ENCODE measurements at places on chromosomes 1 and 21. TPM values are rescaled to one million over a fixed set of nuclear protein-coding genes. Genes with fewer than 3 reads are reported as not detected.

The S100A8 gene
- total RNA-seq = not detected

The SLC45A1 gene
- 2.0 TPM for total RNA-seq

The CFAP74 gene
- total RNA-seq = not detected

- peak; percentile 60 for DNase-seq
Observed at GRCh38 chr1:10960411-10961299, 51.8 kb upstream of the TARDBP start.

DNA sequence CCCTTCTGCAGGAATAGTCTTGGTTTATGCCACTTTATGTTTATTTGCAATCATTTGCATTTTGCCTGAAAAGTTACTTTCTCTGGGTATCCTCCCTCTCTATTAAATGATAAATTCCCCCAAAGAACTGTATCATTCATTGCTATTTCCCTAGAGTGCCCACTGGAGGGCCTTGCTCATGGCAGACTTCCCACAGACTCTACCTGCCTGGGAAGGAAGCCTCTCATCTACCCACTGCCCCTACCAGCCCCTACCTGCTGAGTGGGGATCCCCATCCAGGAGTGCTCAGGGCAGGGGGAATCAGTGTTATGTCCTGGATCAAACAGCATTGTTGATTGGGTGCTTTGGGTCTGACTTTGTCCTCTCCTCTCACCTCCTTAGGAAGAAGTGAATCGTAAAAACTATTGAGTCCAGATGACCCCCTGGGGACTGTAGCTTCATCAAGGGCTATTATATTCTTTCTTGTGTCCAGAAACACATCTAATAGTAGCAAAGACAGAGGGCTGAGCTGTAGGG lies 6.8 kb upstream of the LRRN2 start:
- DNase-seq = no peak

The KRTAP13-2 gene
- total RNA-seq = not detected

GRCh38 chr1:168243636-168244212 lies 17.9 kb downstream of the SFT2D2 start:
- peak; percentile 72 for DNase-seq

GRCh38 chr1:175540896-175541645 lies 202.3 kb downstream of the TNR start:
- no peak for DNase-seq

The MACO1 gene
- 17.3 TPM for total RNA-seq

The LCE3D gene
- not detected for total RNA-seq

DNA sequence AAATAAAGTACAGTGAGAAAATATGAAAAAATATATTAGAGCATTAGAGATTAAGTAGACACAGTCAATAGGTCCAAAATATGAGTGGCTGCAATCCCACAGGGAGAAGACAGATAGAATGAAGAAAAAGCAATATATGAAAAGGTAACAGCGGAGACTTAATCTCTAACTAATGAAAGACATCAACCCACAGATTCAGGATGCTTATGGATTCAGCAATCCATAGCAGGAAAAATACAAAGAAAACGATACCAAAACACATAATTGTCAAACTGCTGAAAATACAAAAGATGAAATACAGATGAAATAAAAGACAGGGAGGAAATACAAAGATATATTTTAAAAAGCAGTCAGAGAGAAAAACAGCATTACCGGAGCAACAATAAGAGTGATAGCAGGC lies 56.7 kb upstream of the SLFNL1 start:
- no peak for DNase-seq

The SH2D2A gene
- not detected for total RNA-seq

The HOOK1 gene
- not detected for total RNA-seq

The HIPK1 gene
- 38.2 TPM for total RNA-seq

DNA sequence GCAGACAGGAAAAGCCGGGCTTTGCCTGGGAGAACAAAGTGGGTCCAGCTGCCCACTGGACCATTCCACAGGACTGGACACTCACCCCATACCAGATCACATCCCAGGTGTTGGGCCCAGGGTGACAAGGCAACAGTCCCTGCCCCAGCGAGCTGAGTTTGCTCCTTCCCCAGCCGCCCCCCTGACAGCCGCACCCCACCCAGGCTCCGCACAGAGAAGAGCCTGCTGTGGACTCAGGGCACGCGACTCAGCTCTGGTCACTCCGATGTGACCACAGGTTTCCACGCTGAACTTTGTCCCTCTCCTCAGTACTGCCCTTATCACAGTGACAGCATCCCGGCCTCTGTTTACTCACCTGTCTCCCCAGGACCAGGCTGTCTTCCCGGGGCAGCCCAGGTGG lies 1.2 kb downstream of the BMP8B start:
- no peak for DNase-seq

- DNase-seq = peak; percentile 58
Observed at GRCh38 chr1:184376369-184376768, 10.5 kb upstream of the C1orf21 start.

GRCh38 chr1:44587796-44588460 lies 86.4 kb downstream of the TMEM53 start:
- no peak for DNase-seq

DNA sequence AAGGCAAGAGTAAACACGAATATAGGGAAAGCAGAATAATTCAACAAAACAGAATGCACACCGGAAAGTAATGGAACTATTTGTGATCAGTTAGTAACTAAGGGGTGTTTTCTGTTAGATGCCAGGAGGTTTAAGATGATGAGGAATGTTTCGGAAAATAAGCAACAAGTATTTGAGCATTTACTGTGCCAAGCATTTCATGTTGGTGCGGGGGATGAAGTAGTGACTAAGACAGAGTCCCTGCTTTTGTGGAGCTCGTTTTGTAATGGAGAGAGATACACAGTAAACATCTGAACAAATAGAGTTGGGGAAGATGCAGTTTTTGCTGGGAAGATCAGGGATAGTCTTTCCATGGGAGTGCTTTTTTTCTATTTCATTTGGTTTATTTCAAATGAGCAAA lies 78.7 kb downstream of the DYRK1A start:
- DNase-seq = peak; percentile 64

- DNase-seq = peak; percentile 96
Observed at GRCh38 chr1:39110325-39110851, 84.2 kb downstream of the NDUFS5 start.

GRCh38 chr1:71043065-71043464 lies 4.6 kb downstream of the PTGER3 start:
- no peak for DNase-seq

- DNase-seq = peak; percentile 55
Observed at GRCh38 chr1:248622570-248623001, 12.3 kb downstream of the OR2T11 start.

The C1orf56 gene
- total RNA-seq = 0.82 TPM

The RBP7 gene
- total RNA-seq = not detected

DNA sequence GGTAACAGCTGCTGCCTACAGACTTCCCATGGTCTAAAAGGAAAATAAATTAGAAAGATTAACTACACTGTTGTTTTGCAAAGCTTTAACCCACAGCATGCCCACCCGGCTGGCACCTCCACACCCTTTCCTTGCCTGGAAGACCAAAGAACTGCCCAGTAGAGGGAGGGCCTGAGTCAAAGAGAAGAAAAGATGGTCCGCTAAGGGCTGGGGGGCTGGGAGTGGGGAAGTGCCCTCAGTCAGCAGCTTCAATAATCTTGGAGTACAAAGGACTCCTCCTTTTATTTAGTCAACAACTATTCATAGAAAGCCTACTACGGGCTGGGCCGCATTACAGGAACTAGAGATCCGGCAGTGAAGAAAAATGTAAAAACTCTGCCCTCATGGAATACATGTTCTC lies 40.6 kb downstream of the ERI3 start:
- no peak for DNase-seq

- no peak for DNase-seq
Observed at GRCh38 chr1:55714230-55714629, 499.1 kb upstream of the USP24 start.

The ANGPTL3 gene
- under 0.01 TPM for total RNA-seq

The ESRRG gene
- total RNA-seq = 0.18 TPM

- DNase-seq = peak; percentile 78
Observed at GRCh38 chr1:90925928-90926869, 95.6 kb downstream of the ZNF644 start.

The KCNAB2 gene
- 9.1 TPM for total RNA-seq

- DNase-seq = no peak
Observed at GRCh38 chr1:24939675-24940193, 9.7 kb upstream of the RUNX3 start.

The CRABP2 gene
- total RNA-seq = 62.7 TPM

DNA sequence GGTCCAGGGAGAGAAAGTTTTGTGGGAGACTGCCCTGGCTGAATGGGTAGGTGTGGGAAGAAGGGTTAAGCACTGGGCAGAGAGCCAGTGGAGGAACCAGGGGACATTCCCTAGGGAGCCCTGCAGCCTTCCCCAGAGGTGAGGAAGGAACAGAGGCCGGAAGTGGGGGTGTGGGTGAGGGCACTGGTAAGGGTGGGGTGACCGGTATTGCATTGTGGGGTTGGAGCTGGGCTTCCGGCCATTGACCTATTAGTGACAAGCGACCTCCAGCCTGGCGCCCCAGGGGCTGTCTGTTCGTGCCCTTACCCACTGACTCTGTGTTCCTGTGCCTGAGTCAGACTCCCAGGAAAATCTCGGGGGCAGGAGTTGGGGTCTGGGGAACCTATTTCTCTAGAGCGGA lies 3.5 kb upstream of the TSPAN1 start:
- no peak for DNase-seq

The PEAR1 gene
- total RNA-seq = 10.8 TPM

The TTC13 gene
- 15.1 TPM for total RNA-seq

The FAM43B gene
- total RNA-seq = 0.90 TPM

The GPR37L1 gene
- not detected for total RNA-seq

GRCh38 chr1:17108786-17109185 lies 10.5 kb downstream of the PADI2 start:
- peak; percentile 6 for DNase-seq

GRCh38 chr1:160222546-160222945 lies 17.4 kb downstream of the PEA15 start:
- no peak for DNase-seq

DNA sequence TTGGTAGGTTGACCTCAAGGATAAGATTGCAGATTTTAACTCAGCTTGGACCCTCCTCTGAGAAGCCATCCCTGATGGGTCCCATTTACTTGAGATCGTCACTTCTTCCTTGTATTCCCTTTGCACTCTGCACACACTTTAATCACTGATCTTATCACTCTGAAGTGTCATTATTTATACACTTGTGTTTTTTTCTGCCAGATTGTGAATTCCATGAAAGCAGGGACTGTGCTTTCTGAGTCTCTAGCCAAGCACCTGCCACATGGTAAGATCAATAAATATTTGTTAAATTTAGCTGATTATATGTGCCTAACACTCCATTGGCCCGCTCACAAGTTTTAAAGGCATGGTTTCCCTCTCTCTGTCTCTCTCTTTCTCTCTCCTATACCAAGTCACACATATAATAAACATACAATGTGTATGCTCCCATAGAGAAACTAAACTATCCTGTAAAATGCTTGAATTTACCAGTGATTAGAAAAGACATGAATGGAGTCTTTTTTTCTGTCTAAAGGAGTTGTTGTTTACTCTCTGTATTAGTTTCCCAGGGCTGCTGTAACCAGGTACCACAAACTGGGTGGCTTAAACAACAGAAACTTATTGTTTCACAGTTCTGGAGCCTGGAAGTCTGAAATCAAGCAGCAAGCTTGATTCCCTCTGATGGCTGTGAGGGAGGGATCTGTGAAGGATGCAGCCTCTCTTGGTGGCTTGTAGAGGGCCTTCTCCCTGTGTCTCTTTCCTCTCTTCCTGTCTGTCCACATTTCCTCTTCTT lies 105.2 kb upstream of the GADD45A start:
- DNase-seq = no peak

The AMIGO1 gene
- total RNA-seq = 0.54 TPM

The CDA gene
- not detected for total RNA-seq

- DNase-seq = peak; percentile 49
Observed at GRCh38 chr1:43932786-43933385, 715 bp upstream of the ARTN start.

The AKT3 gene
- 36.6 TPM for total RNA-seq

The OLFML2B gene
- total RNA-seq = 14.5 TPM

GRCh38 chr1:76659171-76659940 lies 207.9 kb upstream of the ST6GALNAC5 start:
- DNase-seq = no peak

- DNase-seq = no peak
Observed at GRCh38 chr1:29684141-29684540, 447.8 kb downstream of the PTPRU start.

- no peak for DNase-seq
Observed at GRCh38 chr1:2605509-2606395, 19.2 kb downstream of the PRXL2B start.

Data from fibroblast of the aortic adventitia (primary cell).